ENCODE measurements at places on chromosomes 1 and 21.

- peak; percentile 20 for DNase-seq
These were observed 49.2 kb downstream of the RALGPS2 start for GRCh38 chr1:178774263-178774662.

DNA sequence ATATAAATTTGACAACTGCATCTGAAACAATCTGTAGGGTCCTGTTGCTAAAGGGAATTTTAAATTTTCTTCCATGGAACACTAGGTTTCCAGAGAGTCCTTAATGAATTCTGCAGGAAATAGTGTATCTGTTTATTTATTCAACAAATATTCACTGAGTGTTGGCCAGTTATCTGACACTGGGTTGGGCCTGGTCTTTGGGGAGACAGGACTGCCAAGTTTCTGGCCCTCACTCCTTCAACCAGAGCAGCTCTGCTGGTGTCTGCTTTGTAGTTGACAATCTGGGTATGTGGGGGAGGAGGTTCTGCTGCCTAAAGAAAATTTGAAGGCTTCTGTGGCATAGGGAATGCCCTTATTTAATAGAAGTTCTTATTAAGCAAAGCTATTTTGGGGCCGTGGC is 26.1 kb upstream of the HUNK start:
- no peak for DNase-seq

DNA sequence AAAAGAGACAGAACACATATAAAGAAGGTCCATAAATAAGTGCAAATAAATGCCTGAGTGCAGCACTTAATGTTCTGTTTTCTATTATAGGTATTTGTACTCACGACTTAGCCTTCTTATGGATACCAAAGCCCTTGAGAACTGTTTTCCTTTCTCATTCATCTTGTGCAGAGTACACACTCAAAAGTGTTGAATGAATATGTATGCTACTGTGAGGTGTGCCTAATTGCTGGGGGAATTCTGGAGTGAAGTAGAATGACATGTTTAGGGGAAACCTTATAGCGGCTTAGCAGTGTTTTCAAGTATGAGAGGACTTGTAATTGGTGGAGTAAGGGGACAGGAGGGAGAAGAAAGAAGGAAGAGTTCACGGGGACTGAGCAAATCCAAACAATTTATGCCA is 157.6 kb downstream of the CACNA1E start:
- no peak for DNase-seq

DNA sequence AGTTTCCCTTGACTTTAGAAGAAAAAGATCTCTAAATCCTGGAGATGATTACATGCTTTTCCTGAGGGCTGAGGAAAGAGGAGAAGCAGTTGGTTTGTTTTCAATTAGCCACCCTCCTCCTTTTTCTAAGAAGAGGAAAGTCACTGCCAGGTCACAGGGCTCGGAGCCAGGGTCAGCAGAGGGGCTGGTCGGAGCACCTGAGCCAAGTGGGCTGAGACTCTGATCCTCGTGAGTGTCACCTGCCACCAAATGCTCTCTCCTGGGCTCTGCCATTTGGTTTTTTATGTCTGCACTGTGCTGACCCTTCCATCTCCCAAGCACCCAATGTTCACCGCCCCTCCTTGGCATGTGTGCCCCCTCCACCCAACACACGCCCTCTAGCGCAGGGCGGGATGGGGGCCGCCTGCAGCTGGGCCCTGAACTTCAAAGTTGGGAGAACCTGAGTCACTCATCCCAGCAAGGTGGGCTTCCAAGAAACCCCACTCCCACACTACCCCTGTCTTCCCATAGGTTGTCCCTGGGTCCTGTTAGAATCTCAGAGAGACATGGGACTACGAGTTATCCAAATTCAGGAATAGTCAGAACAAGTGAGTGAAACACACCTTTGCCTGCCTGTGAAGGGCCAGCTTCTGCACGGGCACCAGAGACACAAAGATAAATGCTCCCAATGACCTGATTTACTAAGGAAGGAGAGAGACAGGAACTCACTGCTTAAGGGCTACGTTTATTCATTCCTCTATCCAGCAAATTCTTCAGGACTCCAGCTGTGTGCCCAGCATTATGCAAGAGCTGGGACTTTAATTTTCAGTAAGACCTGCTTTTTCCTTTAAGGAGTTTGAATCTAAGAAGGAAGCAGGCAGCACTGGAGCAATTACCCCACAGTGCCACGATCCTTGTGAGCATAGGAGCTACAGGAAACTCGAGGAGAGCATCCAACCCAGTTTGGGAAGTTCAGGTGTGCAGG is 127.5 kb downstream of the RHOU start:
- DNase-seq: no peak

GRCh38 chr1:207713529-207713928 is 38.3 kb upstream of the CD46 start:
- no peak for DNase-seq

GRCh38 chr1:166273618-166274017 is 106.8 kb upstream of the FAM78B start:
- DNase-seq: no peak

DNA sequence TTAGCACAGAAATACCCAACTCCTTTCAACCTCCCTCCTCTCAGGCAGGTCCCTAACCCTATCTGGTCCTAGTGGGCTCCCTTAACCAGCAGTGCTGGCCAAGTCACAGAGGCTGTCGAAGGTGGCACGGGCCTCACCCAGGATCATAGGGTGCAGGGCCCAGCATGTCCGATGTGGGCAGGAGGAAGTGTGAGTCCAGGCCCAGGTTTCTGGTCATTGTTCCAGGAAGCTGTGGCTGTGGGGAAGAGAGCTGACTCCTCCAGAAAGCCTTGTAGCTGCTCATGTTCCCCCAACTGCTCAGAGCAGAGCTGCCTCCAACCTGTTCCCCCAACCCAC is 2.4 kb downstream of the CCDC17 start:
- no peak for DNase-seq

- DNase-seq: no peak
These were observed 335.8 kb downstream of the CAMTA1 start for GRCh38 chr1:7120863-7121621.

DNA sequence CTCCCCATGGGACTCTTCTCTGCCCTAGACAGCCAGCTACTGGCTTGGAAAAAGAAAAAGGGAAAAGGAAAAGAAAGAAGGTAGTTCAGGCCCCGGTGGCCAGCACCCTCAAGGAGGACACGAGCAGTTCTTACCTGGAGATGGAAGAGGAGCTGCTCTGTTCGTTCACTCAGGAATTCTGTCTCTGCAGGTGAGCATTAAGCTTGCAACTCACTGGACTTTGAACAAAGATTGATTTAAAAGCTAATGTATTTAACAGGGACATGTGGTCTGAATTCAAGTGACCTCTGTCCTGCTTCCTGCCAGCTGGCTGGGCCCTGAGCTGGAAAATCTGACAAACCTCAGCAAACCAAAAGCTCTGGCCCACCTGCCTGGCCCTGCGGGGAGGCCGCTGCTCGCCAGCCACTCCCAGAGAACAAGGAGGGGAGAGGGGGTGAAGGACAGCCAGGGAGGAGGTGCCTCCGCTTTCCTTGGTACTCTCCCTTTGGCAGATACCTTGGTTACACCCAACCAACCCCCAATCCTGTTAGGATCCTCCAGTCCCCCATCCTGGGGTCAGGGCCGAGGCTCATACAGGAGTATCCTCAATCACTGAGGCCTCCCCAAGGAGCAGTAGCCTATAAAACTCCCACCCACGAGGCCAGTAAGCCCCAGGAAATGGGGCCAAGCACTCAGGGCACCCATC is at the start of gene PDZK1:
Gene PDZK1, minus strand, starts transcription at position 186 of the 685 bp plus-strand sequence. CDS start 19,347 bp downstream, outside the sequence.
- DNase-seq: no peak

DNA sequence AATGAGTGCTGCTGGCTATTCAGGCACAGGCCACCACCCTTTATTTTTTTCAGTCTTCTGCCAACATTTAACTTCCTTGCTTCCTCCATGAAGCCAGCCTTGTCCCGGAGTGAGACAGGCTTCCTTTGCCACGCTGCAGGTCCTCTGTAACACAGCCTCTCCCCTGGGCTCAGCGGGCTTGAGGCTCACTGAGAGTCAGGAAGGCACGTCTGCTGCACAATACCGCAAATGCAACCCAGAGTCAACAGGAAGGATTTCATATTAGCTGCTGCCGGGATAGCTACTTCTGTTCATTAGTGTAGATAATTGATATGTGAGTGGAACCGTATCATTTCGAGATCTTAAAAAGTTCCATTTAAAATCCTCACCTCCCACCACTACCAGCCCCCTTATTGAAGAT is 22.5 kb downstream of the MYOG start:
- no peak for DNase-seq

DNA sequence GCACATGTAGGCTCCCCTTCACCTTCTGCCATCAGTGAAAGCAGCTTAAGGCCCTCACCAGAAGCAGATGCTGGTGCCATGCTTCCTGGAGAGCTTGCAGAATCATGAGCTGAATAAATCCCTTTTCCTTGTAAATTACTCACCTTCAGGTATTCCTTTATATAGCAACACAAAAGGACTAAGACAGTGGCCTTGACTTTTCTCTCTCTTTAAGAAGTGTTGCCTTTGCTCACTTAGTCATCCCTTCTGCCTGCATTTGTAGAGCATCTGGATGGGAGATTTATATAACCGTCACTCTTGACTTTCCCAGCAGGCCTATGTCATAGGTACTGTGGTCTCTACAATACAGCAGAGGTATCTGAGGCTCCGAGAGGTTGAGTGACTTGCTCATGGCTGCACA is 3.7 kb downstream of the PCSK9 start:
- DNase-seq: no peak

- DNase-seq: no peak
These were observed 741.4 kb downstream of the ADGRL2 start for GRCh38 chr1:82542141-82542540.

GRCh38 chr1:76807543-76808260 is 59.6 kb upstream of the ST6GALNAC5 start:
- DNase-seq: no peak

DNA sequence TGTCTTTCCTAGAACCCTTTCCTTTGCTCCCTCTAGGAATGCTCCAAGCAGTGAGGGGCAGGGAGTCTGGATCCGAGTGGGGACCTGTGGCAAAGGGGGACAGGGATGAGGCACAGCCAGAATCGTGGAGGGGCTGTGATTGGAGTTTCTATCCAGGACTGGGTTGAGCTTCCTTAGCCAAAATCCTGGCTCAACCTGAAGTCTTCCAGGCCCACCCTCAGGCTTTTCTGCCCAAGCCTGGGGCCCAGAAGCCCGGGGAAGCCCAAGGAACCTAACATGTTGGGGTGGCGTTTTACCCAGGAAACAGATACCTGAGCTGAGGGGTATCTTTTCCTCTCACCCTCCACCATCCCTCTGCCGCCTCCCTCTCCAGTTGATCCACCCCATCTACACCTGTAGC is 5.4 kb downstream of the MYOG start:
- no peak for DNase-seq

GRCh38 chr1:201539561-201540431 is 869 bp downstream of the NAV1 start:
- DNase-seq: peak; percentile 52

DNA sequence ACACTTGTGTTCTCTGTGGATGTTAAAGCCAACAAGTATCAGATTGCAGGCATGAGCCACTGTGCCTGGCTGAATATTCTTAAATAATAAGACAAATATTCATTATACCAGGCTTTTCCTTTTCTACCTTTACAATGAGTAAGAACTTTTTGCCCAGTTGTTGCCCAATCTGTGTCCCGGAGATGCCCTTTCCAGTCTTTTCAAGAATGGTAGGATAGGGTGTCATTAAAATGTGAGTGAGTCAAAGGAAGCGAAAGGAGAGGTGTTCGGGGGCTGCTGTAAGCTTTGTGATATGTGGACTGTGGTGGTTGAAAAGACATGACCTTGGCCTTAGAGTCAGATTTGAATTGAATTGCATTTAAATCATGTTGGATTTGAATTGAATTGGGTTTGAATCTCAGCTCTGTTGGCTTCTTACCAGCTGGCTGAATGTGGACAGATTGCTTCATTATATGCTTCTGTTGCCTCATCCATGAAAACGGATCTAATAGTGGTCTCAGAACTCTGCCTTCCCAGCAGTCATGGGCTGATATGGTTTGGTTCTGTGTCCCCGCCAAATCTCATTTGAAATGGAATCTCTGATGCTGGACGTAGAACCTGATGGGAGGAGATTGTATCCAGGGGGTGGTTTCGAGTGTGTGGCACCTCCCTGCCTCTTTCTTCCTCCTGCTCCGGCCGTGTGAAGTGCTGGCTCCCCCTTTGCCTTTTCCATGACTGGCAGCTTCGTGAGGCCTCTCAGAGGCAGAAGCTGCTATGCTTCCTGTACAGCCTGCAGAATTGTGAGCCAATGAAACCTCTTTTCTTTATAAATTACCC is 22.7 kb upstream of the AADACL3 start:
- DNase-seq: no peak

GRCh38 chr1:217770918-217771317 is 139.8 kb downstream of the SPATA17 start:
- DNase-seq: no peak

DNA sequence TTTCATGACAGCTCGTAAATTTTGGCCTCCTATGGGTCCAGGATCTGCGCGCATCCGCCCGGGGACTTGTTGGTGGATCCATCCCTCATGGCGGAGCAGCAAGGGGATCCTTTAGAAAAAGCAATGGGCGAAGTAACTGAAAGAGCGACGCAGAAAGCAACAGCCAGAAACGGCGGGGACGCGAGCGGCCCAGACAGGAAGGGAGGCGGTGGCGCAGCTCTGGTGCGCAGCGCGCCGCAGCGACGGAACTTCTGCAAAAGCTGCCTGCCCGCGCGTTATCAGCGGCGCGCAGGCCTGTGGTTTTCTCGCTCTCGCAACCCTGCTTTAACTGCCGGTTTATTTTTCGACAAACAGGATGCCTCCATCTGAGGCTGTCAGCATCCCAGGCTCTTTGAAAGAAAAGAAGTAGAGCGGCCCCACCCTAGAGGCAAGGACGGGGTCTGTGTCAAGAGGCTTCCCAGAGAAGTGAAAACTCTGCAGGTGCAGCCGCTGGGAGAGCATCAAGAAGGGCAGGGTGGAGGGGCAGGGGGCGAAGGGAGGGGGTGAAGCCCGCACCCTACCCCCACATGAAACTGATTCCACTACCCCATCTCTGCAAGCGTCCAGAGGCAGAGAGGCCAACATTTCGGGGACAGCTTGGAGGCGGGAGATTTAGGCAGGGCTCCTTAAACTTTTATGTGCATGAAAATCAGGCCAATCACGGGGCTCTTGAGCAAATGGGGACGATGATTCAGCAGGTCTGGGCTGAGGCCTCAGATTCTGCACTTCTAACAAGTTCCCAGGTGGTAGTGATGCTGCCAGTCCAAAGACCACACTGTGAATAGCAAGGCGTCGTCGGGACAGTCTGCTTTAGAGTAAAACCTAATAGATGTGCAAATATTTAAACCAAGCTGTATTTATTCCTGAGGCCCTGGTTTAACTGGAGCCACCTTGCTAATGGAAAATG is 22.2 kb downstream of the RUNX1 start:
- peak; percentile 43 for DNase-seq

GRCh38 chr21:25501996-25502665 is 105.2 kb downstream of the MRPL39 start:
- DNase-seq: no peak

- DNase-seq: no peak
These were observed 147.4 kb upstream of the ZRANB2 start for GRCh38 chr1:71228241-71228640.

- DNase-seq: no peak
These were observed 29.6 kb downstream of the RGL1 start for GRCh38 chr1:183834568-183834967.

DNA sequence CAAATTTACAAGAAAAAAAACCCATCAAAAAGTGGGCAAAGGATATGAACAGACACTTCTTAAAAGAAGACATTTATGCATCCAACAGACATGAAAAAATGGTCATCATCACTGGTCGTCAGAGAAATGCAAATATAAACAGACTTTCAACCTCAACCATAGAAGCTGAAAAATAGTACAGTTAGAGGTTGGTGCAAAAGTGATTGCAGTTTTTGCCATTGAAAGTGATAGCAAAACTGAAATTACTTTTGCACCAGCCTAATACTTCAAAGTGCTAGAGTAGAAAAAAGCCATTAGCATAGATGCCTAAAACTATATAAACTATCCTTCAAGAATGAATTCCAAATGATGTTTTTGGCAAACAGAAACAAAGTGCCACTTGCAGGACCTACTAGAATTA is 365.8 kb upstream of the DPYD start:
- DNase-seq: no peak

All from GM03348 (cell line).